Pulmonary artery endothelial cell (primary cell): ENCODE measurements at places on chromosomes 1 and 21. TPM values are rescaled to one million over a fixed set of nuclear protein-coding genes. Genes with fewer than 3 reads are reported as not detected.

GRCh38 chr1:48019714-48020315, 22.6 kb upstream of the TRABD2B start:
- no peak for DNase-seq

UBL4B gene
- not detected in 2 replicates for total RNA-seq

- DNase-seq: no peak
Observed at GRCh38 chr1:214441119-214441518, 110.3 kb downstream of the PTPN14 start.

GRCh38 chr21:17758683-17759082, 60.5 kb downstream of the C21orf91 start:
- DNase-seq: no peak

DNA sequence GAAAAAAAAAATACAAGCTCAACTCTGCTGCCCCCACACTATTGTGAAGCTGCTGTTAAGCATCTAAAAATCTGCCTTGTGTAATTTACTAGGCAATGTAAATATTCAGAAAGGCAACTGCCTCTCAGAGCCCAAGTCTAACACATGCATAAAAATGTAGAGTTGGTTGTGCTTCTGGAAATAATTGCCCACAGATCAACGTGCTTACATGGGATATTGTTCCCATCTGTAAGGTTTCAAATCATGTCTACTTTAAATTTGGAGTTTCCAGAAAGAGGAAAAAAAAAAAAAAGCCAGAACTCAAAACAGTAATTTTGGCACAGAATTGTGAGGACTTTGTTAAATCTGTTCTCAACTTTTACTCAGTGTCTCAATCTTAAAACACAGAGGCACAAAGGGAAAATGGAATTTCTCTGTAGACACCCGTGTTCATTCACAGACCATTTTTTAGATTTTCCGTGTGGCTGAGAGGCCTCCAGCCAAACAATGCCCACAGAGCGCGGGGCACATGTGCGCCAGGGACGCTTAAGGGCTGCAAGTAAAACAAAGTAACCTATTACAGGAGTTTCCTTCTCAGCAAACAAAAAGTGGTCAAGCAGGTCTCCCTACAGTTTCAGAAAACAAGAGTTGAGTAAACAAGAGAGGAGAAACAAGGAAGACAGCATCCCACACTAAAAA, 115.5 kb downstream of the RERE start:
- no peak for DNase-seq
